Stimulated activated CD8-positive, alpha-beta memory T cell treated with anti-CD3 and anti-CD28 coated beads, Interleukin-2, amount 100 ng/mL, for 1 hour (primary cell): ENCODE measurements at places on chromosomes 7 and 10.

DNA sequence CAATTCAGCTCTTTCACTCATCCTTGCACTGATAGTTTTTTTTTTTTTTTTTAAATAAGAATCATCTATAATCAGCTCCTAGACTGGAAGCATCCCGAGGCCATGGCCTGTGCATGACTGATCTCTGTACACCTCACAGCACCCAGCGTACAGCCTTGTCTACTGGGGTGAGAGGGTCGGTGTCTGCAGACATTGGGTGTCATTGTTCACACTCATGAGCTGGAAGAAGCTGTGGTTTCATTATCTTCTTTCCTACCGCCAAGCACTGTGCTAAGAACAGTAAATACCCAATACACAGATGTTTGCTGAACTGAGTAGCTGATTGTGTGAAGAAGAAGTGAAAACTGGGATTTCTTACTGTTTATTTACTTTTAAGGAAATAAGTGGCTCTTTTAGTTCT is 123.6 kb downstream of the CLEC2L start:
- DNase-seq, result no peak

- no peak for DNase-seq
Measured at GRCh38 chr10:96991313-96991841, 159.3 kb downstream of the LCOR start.

DNA sequence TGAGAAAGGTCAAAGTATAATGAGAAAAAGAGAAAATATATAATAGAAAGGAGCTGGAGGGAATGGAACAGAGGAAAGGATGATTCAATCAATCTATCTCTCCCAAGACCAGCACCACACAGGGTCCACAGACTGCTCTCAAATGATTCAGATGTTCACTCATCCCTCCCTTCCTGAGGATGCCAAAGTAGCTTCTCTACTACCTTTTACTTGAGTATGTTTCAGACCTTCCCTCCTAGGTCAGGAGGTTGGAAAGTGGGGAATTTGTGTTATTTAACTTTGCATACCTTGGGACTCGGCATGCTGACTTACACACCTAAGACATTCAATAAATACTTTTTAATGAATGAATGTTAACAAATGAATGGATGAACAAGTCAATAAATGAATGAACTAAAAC is 30.6 kb downstream of the CPVL start:
- DNase-seq, result no peak

DNA sequence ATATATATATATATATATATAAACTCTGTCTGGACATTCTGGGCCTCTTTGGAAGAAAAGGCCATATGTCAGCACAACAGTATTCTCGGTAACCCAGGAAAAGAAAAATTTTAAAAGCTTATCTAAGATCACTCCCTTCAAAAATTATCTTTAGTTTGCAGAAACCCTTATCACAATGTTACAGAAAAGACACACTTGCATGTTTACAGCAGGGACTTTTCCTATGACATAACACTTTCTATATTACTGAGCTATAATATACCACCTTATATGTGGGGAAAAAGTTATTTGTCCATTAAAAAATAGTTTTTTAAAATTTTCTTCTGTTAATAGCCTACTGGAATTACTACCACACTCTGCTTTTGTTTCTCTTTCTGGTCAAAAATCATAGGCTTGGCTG is 25.4 kb downstream of the ANKRD61 start:
- no peak for DNase-seq

DNA sequence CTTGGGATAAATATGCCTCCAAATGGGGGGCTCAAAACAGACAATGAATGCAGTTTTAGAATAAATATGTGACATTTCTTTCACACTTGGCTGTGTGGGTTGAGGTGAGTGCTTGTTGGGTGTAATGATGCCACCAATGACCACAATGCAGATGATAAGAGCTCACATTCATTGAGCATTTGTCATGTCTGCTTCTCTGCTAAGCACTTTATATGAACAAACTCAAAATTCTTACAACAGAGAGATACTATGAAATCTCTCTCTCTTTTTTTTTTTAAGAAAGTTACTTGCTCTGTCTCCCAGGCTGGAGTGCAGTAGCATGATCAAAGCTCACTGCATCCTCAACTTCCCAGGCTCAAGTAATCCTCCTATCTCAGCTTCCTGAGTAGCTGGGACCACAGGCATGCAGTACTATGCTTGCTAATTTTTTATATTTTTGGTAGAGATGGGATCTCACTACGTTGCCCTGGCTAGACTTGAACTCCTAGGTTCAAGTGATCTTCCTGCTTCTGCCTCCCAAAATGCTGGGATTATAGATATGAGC is 185.4 kb downstream of the JCAD start:
- no peak for DNase-seq

- DNase-seq, result no peak
Measured at GRCh38 chr7:46165276-46165675, 244.2 kb upstream of the IGFBP3 start.

- DNase-seq, result no peak
Measured at GRCh38 chr7:155483245-155483644, 25.3 kb downstream of the EN2 start.

DNA sequence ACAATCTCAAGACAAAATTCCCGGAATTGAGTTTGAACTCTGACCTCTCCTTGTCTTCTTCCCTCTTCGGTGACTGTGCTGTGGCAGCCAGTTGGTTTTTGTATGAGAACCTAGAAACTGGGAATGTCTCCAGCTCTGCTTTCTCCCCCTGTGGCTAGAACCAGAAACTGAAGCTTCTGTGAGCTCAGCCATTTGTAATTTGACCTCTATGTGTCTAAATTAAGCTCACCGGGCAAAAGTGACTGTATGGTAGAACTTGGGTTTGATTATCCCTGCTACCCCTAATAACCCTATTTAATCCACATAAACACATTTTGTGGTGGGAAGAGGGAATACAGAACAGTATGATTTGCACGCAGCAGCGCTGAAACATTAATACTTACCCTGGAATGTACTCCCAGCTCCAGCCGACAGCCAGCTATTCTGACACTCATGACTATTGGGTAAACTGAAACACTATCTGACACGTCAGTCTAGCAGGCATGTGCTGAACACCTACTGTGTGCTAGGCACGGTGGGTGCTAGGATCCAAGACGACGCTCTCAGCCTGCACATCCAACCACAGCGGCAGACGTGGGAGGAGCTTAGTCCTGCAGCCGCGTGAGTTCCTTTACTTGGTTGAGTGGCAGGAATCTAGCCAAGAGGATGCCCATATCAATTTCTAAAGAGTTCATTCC is 324.8 kb downstream of the SFMBT2 start:
- no peak for DNase-seq

DNA sequence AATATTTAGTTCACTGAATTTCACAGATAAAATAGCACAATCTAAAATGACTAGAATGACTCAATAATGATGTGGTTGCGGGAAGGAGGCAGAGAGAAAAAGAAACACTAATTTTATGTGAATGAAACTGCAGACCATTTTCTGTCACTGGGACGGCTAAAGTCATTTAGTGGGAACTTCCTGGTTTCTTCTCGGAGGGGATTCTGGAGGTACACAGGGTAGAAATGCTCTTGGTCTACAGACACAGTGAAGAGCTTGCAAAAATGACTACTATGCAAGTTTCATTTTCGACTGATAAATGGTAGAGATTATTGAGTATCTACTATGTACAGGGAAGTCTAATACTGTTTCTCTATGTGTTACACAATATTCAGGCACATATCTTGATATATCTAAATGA is 63.5 kb upstream of the LRRN3 start:
- DNase-seq, result no peak

- DNase-seq, result no peak
Measured at GRCh38 chr7:93231259-93231658, 907 bp upstream of the VPS50 start.

GRCh38 chr7:16891338-16891737 is 9.6 kb upstream of the AGR3 start:
- no peak for DNase-seq

DNA sequence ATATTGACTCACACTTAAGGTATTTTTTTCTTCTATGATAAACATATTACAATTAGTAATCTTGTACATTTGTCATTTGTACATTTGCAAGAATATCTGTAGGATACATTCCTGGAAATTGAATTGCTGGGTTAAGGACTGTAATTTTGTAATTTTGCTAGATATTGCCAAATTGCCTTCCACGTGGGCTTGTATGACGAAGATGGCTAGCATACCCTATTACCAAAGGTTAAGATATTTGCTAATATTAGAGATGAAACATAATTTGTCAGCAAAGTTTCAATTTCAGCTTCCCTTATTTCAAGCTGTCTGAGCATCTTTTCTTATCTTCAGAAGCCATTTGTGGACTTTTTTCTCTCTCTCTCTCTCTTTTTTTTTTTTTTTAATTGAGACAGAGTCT is 1.0 kb upstream of the LYZL2 start:
- no peak for DNase-seq
